ENCODE measurements at places on chromosomes 12 and 14.
A peak's percentile ranks its signal among the peaks of the same experiment; 100 is the strongest.

DNA sequence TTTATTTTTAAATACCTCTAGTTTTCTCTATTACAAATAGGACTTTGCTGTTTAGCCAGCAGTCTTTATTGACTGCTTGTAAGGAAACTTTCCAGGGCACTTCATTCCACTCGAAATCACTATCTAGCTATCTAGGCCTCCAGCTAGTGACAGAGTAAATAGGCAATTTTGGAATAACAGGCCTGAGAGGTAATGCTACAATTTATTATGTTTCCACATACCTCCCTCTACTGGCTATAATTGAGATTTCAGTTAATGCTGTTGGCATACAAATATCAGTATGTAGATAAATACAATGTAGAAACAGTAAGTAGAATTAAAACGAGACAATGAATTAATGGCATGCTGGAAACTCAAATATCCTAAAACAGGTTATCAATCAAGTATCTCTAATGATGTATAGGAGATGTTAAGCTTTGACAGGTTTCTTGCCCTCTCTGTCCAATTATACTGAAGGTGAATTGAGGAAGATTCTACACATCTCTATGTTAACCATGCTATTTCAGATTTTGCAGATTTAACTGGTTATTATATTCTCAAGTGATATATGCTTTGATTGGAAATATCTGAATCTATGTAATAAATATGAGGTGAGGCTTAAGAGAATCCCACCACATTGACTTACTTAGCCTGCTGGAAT is 7.2 kb downstream of the DTD2 start:
- H3K4me1 ChIP-seq, result no peaks in the 10 kb centered on the region
- H3K4me3 ChIP-seq, result no peak overlapping the region
- peaks cover 18% of the 10 kb centered on the region for H3K36me3 ChIP-seq
- DNase-seq, result no peak
- H3K27ac ChIP-seq, result no peak overlapping the region
- H3K27me3 ChIP-seq, result no peaks in the 10 kb centered on the region

GRCh38 chr14:100616854-100617409 is 29.7 kb upstream of the BEGAIN start:
- H3K4me3 ChIP-seq, result no peak overlapping the region
- no peaks in the 10 kb centered on the region for H3K27me3 ChIP-seq
- no peaks in the 10 kb centered on the region for H3K4me1 ChIP-seq
- H3K36me3 ChIP-seq, result no peaks in the 10 kb centered on the region
- peak; percentile 35 for DNase-seq

- H3K27ac ChIP-seq, result no peak overlapping the region
- H3K4me1 ChIP-seq, result no peaks in the 10 kb centered on the region
- H3K27me3 ChIP-seq, result no peaks in the 10 kb centered on the region
- no peak for DNase-seq
- H3K36me3 ChIP-seq, result no peaks in the 10 kb centered on the region
These were observed 144.2 kb downstream of the C12orf75 start for GRCh38 chr12:105474672-105475071.

- no peaks in the 10 kb centered on the region for H3K4me1 ChIP-seq
- H3K27me3 ChIP-seq, result no peaks in the 10 kb centered on the region
- H3K4me3 ChIP-seq, result no peak overlapping the region
These were observed 184.8 kb upstream of the NUDT4 start for GRCh38 chr12:93192878-93193277.

GRCh38 chr12:3988519-3989217 is 115.5 kb upstream of the PARP11 start:
- no peaks in the 10 kb centered on the region for H3K27me3 ChIP-seq
- H3K4me1 ChIP-seq, result peaks cover 12% of the 10 kb centered on the region
- H3K36me3 ChIP-seq, result no peaks in the 10 kb centered on the region
- H3K27ac ChIP-seq, result no peak overlapping the region
- DNase-seq, result no peak
- H3K4me3 ChIP-seq, result no peak overlapping the region

DNA sequence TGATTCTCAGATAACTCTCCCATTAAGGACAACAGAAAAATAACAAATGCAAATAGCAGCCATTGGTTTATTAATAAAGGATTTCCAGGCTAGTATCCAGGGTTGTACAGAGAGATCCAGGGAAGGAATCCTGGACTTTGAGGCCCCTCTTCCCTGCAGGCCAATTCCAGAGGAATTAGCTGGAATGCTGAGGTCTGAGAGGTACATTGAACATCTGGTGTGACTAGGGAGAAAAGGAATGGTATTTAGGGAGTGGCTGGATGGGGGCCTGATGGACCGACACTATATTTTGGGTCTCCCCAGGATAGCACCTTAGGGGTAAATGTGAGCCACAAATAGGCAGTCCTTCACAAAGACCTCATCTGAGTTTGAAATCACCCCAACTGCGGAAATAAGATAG is 924.5 kb downstream of the AACS start:
- H3K27me3 ChIP-seq, result no peaks in the 10 kb centered on the region
- no peak overlapping the region for H3K27ac ChIP-seq
- H3K36me3 ChIP-seq, result no peaks in the 10 kb centered on the region
- no peak for DNase-seq

DNA sequence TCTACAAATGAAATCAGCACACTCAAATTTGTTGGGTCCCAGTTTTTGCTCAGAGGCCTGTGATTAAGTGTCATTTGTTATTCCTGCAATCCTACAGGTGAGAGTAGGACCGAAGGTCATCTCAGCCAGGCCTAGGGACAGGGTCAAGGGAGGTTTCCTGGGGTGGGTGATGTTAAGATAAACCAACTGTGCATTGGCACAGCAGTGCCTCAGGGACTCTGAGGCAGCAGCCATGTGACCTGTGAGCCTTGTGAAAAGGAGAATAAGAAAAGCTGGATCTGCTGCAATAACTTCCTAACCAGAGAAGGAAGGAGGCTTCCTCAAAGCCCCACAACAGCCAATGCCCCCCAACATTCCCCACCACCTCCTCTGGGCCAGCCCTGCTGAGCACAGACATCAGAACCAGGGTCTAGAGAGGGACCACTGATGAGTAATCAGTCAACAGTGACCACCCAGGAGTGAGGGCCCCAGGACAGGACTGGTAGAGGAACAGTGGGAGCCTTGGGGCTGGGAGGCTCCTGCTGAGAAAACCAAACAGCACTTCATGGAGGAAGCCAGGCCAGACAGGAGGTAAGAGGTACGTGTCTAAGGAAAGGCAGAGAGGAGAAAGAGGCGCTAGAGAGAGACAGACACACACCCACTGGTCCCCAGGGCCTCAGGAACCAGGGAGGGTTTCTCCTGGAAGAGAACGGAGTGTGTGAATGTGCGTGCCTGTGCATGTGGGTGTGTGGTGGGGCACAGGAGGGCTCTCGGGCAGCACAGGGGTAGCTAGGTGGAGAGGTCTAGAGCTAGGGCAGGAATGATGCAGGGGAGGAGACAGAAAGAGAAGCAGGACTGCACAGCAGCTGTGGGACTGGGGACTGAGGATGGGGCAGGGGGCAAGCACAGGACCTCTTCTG is 82.4 kb downstream of the ITPK1 start:
- H3K4me3 ChIP-seq, result no peak overlapping the region
- H3K4me1 ChIP-seq, result peaks cover 14% of the 10 kb centered on the region
- DNase-seq, result no peak
- no peaks in the 10 kb centered on the region for H3K27me3 ChIP-seq

GRCh38 chr14:95703805-95704204 is 10.1 kb downstream of the TCL1A start:
- no peak overlapping the region for H3K4me3 ChIP-seq
- no peak overlapping the region for H3K27ac ChIP-seq
- H3K4me1 ChIP-seq, result no peaks in the 10 kb centered on the region
- no peaks in the 10 kb centered on the region for H3K27me3 ChIP-seq
- DNase-seq, result no peak
- no peaks in the 10 kb centered on the region for H3K36me3 ChIP-seq

DNA sequence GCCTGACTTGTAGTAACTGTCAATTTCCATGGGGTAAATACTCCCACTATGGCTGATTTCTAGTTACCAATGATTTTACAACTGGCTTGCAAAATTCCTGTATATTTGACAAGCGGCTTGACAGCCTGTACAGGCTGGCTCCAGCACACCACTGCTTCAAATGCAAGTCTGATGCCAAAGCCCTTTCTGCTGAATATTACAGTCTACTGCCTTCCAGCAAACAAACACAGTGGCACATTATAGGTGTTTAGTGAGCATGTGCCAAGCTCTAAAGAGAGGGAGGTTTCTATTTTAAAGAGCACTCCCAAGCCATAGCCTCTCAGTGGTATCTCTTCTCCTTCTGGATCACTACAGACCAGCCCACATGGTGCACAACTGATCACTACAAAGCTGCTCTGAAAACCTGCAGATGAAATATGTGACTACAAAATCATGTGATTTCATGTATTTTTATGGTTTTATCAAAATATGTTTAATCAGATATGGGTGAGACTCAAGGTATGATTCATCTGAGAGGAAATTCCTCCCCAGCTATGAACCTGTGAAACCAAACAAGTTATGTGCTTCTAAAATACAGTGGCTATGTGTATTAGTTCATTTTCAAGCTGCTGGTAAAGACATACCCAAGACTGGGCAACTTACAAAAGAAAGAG is 101.5 kb downstream of the RPAP3 start:
- H3K36me3 ChIP-seq, result no peaks in the 10 kb centered on the region
- H3K27me3 ChIP-seq, result no peaks in the 10 kb centered on the region
- H3K4me3 ChIP-seq, result no peak overlapping the region
- H3K27ac ChIP-seq, result no peak overlapping the region
- DNase-seq, result no peak

DNA sequence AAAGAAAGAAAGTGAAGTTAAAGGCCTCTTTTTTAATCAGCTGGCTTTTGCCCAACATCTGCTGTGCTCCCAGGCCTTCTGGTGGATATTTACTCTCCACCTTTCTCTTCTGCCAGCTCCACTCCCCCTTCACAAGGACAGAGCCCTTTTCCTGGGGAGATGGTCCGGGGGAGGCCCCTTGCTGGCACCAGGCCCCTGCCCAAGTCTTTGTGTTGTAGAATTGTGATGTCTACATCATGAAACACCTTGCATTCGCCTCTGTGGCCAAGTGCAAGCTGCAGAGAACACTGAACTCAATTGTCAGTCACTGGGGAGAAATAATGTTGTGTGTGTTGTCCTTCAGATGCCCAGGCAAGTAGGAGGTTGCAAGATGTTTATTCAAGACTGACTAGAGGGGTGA is 150.3 kb downstream of the DPF3 start:
- no peak for DNase-seq
- no peak overlapping the region for H3K4me3 ChIP-seq
- H3K27ac ChIP-seq, result no peak overlapping the region
- no peaks in the 10 kb centered on the region for H3K4me1 ChIP-seq
- no peaks in the 10 kb centered on the region for H3K36me3 ChIP-seq

DNA sequence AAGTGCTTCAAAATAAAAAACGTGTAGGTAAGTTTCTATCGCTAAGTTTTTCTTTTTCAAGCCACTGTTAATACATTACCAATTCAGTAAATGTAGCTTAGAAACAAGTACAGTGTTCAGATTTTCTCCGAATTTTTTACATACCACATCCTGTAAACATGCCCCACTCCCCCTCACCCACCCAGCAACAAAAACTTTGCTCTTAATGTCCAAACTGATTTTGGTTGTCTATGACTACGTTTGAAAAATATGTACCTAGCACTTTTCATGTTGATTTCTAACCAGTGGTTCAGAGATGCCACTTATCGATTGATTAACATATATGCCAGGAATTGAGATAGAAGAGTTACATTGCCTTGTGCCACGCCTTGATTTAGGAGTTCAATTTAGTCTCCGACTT is 663 bp upstream of the LIN7A start:
- no peaks in the 10 kb centered on the region for H3K36me3 ChIP-seq
- H3K27me3 ChIP-seq, result no peaks in the 10 kb centered on the region
- no peaks in the 10 kb centered on the region for H3K4me1 ChIP-seq
- peak overlapping the region; percentile 97 for H3K27ac ChIP-seq

DNA sequence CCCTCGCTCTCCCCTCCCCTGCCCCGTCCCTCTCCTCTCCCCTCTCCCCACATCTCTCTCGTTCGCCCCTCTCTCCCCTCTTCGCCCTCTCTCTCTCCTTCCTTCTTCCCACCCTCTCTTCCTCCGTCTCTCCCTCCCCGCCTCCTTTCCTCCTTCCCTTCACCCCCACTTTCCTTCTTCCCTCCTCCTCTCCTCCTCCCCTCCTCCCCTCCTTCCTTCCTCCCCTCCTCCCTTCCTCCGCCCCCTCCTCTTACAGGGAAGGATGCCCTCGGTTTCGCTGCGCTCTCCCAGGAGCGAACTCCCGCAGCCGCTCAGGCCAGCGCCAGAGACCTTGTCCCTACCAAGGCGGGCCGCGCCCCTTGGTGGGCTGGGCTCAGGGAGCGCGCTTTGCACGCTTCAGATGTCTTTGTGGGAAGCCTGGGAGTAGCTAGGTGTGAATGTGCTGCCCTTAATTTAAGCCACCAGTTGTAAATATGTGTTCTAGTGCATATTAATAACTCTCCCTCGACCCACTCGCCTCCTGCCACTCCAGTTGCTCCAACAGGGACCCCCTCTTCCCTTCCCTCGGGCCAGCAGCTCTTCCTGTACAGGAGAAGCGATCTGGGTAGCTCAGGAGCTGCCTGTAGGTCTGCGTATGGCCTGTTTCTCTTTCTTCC is 13.3 kb upstream of the MAP3K9 start:
- no peaks in the 10 kb centered on the region for H3K36me3 ChIP-seq
- no peaks in the 10 kb centered on the region for H3K27me3 ChIP-seq
- H3K4me1 ChIP-seq, result peaks cover 12% of the 10 kb centered on the region
- H3K27ac ChIP-seq, result no peak overlapping the region
- DNase-seq, result no peak

DNA sequence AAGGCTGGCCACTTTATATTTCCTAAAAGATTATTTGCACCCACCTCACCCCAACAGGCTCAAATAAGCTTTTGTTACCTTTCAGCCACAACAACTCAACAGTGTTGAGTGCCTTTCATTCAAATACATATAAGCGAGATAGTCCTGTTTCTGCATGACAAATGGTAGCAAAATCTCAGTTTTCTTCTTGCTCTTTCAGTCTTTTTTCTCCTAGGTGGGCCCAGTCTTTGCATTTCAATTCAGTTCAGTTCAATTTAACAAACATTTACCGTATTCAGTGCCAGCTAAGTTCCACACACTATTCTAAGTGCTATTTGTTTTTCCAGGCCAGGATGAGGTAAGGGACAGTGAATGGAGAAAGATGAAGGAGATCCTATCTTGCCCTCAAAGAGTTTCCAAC is 25.9 kb upstream of the BMP4 start:
- no peaks in the 10 kb centered on the region for H3K27me3 ChIP-seq
- no peaks in the 10 kb centered on the region for H3K4me1 ChIP-seq
- H3K27ac ChIP-seq, result no peak overlapping the region
- H3K36me3 ChIP-seq, result no peaks in the 10 kb centered on the region
- DNase-seq, result no peak
- no peak overlapping the region for H3K4me3 ChIP-seq

- H3K27me3 ChIP-seq, result no peaks in the 10 kb centered on the region
- H3K4me1 ChIP-seq, result no peaks in the 10 kb centered on the region
- no peak overlapping the region for H3K27ac ChIP-seq
- H3K36me3 ChIP-seq, result no peaks in the 10 kb centered on the region
- DNase-seq, result no peak
These were observed 124.5 kb downstream of the CALM1 start for GRCh38 chr14:90521084-90521929.

DNA sequence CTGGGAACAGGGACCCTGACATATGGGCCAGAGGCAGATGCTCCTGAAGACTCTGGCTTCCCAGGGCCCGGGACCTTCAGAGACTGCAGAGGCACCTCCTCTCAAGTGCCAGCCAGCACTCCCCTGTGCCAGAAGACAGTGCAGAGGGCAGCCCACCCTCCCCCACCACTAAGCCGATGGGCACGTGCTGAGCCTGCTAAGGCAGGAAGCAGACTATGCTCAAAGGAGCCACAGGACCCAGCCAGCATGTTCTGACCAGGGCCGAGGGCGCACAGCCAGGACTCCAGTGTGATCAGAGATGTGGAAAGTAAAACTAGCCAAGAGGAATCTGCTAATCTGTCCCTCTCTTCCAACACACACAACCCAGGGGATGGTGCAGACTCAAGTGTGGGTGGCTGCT is 29.8 kb downstream of the DIO3 start:
- no peaks in the 10 kb centered on the region for H3K27me3 ChIP-seq
- no peaks in the 10 kb centered on the region for H3K4me1 ChIP-seq
- H3K4me3 ChIP-seq, result no peak overlapping the region
- no peak overlapping the region for H3K27ac ChIP-seq
